ENCODE measurements at places on chromosomes 6 and 20.
A peak's percentile ranks its signal among the peaks of the same experiment; 100 is the strongest.

GRCh38 chr6:6533176-6533575, 55.3 kb upstream of the LY86 start:
- no peak for DNase-seq

DNA sequence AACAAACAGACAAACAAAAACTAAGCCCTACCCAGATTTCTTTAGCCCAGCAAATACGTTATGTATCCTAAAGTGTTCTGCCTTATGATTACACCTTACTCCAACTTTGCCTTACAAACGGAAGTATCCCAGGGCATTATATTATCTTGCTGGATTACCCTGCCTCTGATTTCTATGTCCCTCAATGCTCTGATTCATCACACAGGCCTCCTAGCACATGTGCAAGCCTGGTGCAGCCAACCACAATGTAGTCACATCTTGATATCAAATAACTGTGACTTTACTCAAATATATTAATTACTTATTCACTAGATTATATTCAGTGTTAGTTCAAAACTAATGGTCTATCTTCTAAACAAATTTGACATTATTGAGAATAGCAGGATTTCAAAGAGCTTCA, 598.6 kb downstream of the TBC1D32 start:
- no peak for DNase-seq

- no peak for DNase-seq
Measured at GRCh38 chr6:30555816-30556065, 548 bp downstream of the GNL1 start.

DNA sequence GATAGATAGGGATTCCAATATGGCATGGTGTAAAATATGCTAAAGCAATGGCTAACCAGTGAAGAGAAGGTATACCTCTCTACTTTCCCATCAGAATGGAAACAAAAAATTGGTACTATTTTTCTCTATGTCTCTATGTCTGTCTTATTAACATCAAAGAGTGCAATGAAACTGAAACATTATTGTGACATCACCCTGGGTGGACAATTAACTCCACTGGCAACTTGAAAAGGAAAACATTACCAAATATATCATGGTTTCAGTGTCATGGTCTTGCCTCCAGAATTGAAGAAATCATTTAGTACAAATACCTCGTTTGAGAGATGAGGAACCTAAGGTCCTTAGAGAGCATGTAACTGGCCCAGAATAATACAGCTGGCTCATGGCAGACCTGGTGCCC, 1132.5 kb upstream of the MAP3K7 start:
- no peak for DNase-seq

- no peak for DNase-seq
Measured at GRCh38 chr6:9295644-9296043, 860.3 kb upstream of the SLC35B3 start.

GRCh38 chr20:18031050-18031449, 26.7 kb downstream of the OVOL2 start:
- no peak for DNase-seq

DNA sequence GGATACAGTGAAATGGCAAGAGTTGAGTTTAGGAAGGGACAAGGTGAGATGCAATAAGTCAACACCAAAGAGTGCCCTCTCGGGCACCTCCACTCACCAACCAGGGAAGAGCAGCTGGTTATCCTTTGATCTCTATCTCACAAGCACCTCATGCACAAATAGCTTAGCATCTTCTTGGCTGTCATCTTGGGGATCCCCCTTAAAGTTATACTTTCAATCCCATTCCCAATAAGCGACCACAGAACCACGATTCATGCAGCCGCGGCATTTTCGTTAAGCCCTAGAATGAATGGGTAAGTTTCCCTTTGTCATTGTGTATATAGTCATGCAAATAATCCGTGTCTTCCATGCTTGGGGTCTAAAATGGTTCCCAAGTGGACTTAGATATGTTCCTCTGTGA, 73.5 kb downstream of the ADTRP start:
- DNase-seq, result no peak

GRCh38 chr6:113978084-113978675, 7.2 kb upstream of the HDAC2 start:
- DNase-seq, result no peak

- DNase-seq, result no peak
Measured at GRCh38 chr6:130980310-130981032, 82.6 kb downstream of the EPB41L2 start.

- no peak for DNase-seq
Measured at GRCh38 chr6:7628909-7629308, 38.9 kb downstream of the SNRNP48 start.

DNA sequence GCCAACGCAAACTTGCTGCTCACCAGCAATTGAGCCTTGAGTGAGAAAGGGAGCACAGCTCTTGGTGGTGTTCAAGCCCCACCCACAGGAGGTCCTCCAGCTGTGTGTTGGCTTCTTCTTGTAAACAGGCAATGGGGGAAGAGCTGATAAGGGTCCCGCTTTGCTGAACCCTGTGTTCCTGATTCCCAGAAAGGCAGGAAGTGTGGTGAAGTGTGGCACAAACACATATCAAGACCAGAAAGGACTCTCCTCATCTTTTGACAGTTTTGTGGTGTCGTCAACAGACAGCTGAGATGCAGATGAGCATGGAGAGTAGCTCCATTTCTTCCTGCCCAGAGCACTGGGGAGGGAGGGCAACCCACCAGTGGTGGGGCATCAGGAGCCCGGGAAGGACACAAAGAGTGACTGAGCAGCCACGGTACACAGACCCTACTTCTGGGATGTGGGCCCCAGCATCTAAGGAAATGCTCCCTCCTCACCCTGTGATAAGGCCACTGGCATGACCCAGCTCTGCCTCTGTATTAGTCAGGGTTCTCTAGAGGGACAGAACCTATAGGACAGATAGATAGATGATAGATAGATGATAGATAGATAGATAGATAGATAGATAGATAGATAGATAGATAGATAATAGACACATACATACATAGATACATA, 188.9 kb upstream of the TAB2 start:
- DNase-seq, result no peak

DNA sequence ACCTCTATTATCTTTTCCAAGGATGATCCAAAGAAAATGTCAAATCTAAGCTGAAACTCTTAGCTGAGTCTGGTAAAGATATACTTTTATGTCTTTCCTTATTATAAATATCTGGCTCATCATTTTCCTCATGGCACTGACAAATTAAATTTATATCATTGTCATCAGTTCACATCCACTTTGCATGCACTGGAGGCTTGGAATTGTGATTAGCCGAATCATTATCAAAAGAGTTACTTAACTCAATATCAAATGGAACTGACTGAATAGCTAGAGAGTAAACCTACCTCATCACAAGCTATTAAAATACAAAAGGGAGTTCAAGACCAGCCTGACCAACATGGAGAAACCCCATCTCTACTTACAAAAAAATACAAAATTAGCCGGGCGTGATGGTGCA, 713.9 kb upstream of the MARCKS start:
- DNase-seq, result no peak

- no peak for DNase-seq
Measured at GRCh38 chr6:168625602-168626001, 184.6 kb downstream of the SMOC2 start.

DNA sequence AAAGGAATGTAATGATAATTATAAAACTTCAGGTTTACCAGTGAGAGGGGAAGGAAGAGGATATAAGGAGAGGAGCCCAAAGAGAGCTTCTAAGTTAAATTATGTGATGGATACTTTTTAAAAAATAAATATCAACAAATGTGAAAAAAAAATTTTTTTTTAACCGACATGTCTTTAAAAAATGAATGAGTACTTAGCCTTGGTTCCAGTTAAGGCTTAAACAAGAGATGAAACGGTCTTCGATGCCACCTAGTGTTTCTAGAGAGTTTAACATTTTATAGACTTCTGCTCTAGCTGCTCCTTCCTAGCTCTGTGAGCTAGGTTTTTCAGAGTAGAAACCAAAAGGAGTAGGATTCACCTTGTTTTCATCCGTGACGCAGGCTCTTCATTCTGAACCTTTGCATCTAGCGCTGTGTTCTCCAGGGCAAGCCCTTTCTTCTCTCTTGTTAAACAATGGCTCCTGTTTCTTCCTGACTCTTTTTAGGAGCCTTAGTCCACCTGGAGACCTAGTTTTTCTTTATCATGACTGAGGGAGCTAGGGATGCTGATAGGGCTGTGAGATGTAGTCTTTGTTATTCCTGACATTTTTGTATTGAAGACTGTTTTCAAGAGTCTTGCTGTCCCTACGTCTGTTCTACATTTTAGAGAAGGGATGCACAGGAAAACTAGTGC, 42.4 kb upstream of the GNRH2 start:
- DNase-seq, result peak; percentile 28

DNA sequence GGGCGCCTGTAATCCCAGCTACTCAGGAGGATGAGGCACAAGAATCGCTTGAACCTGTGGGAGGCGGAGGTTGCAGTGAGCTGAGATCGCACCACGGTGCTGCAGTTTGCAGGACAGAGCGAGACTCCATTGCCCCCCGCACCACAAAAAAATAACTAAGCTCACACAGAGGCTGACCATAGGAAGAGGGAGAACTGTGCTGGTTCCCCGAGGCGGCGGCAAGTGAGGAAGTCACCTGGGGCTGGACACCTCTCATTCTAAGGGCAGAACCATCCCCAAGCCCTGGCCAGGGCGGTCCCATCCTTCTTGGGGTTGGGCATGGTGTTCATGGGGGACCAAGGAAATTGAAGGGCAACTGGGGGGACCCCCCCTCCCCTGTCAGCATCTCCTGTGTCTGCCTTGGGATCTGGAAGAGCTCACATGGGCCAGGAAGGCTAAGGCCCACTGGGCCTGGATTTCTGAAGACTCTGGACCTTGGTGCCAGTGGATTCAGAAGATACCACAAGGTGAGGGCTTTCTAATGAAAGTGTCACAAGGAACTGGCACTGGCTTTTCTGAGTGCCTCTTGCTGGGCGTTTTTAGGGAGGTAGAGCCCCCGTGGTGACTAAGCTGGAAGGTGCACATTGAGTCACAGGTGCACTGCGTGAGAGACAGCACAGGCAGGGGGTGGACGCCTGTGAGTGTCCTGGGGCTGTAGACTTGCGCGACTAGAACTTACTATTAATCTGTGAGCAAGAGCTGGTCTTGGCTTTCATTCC, 11.5 kb downstream of the IRF4 start:
- DNase-seq, result no peak

- DNase-seq, result no peak
Measured at GRCh38 chr20:16563066-16563806, 10.0 kb downstream of the KIF16B start.

DNA sequence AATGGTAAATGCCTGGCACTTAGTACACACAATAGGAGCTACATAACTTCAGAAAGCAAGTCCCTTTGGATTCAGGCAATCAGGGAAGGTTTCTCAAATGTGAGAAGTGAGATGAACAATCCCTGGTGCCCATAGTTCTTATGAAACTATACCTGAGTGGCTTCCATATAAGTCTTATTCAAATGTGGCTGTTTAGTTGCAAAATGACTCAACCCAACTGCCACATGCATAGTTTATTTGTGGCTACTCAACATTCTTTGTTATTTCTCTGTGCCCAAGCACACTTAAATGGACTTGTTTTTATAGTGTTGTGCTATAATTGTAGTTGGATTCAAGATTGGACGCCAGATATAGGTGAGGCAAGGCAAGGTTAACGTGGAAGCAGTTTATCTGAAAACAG, 93.7 kb upstream of the ATXN1 start:
- no peak for DNase-seq

GRCh38 chr6:12947967-12948366, 231.4 kb downstream of the PHACTR1 start:
- no peak for DNase-seq

- no peak for DNase-seq
Measured at GRCh38 chr6:53032849-53033248, 32.4 kb upstream of the FBXO9 start.

DNA sequence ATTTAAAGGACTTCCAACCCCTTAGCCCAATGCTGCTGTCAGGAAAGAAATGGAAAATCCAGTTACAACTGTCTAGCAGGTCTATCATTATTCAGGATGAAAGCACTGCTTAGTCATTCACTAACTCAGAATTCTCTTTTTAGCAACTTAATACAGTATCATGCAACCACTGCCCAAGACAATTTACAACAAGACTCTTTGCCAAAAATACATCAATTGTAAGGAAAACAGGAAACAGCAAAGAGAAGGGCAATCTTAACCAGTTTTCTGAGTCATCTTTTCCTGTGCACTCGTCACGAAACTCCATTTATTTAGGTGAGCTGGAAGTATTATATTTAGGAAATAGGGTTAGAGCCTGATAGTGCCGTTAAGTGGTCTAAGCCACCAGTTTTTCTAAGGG, 1197.7 kb upstream of the CITED2 start:
- no peak for DNase-seq

DNA sequence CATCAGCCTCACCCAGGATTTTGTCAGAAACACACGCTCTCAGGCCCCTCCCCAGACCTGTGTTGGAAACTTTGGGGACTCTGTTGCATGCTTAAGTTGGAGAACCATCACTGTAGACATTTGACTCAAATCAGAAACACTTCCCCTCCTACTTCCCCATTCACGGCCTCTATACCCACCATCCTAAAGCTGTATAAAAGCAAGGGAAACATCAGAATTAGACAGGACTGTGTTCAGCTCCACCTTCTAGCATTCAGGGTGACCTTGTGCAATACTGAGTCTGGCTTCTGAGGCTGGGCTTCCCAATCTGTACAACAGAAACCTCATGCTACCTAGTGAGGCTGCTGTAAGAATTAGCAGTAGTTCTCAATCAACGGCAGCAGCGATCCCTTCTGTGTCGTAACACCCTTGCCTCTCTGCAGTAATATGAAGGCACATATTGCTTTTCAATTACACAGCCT, 252.3 kb downstream of the LY86 start:
- no peak for DNase-seq

GRCh38 chr6:147826698-147827097, 318.2 kb downstream of the SAMD5 start:
- DNase-seq, result no peak

Data from COR-L47 (cell line).